T-cell (primary cell): ENCODE measurements at places on chromosomes 5 and 9. TPM values are rescaled to one million over a fixed set of nuclear protein-coding genes. Genes with fewer than 3 reads are reported as not detected.

PCDHAC2 gene
- 0.03 TPM for total RNA-seq

G3BP1 gene
- total RNA-seq = 113 TPM

GFI1B gene
- 0.41 TPM for total RNA-seq

C9orf78 gene
- 90.2 TPM for total RNA-seq

HEMGN gene
- total RNA-seq = 1.3 TPM

TMEM215 gene
- total RNA-seq = not detected

HOMER1 gene
- 2.1 TPM for total RNA-seq

GGTA1 gene
- not detected for total RNA-seq

DNA sequence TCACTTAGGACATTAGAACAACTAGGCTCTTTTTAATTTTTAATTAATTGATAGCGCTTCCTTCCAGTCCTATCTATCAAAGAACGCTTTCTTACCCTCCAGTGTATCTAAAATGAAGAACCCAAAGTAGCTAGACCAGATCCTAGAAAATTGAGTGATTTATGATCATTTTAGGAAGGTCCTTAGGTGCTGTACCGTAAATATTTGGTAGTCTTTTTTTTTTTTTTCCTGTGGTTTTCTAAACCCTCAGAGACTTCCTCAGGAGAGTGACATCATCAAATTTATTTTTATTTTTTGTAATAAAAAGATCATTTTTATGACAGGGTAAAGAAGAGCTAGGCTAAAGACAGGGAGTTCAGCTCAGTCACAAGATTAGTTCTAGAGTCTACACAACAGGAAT is 197.4 kb downstream of the WDR70 start:
- DNase-seq = no peak

DNA sequence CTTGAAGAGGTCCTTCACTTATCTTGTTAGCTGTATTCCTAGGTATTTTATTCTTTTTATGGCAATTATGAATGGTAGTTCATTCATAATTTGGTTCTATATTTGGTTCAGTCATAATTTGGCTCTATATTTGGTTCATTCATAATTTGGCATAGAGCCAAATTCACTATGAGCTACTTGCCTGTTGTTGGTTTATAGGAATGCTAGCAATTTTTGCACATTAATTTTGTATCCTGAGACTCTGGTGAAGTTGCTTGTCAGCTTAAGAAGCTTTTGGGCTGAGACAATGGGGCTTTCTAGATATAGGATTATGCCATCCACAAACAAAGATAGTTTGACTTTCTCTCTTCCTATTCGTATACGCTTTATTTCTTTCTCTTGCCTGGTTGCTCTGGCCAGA is 142.2 kb downstream of the PLCXD3 start:
- no peak for DNase-seq

DNA sequence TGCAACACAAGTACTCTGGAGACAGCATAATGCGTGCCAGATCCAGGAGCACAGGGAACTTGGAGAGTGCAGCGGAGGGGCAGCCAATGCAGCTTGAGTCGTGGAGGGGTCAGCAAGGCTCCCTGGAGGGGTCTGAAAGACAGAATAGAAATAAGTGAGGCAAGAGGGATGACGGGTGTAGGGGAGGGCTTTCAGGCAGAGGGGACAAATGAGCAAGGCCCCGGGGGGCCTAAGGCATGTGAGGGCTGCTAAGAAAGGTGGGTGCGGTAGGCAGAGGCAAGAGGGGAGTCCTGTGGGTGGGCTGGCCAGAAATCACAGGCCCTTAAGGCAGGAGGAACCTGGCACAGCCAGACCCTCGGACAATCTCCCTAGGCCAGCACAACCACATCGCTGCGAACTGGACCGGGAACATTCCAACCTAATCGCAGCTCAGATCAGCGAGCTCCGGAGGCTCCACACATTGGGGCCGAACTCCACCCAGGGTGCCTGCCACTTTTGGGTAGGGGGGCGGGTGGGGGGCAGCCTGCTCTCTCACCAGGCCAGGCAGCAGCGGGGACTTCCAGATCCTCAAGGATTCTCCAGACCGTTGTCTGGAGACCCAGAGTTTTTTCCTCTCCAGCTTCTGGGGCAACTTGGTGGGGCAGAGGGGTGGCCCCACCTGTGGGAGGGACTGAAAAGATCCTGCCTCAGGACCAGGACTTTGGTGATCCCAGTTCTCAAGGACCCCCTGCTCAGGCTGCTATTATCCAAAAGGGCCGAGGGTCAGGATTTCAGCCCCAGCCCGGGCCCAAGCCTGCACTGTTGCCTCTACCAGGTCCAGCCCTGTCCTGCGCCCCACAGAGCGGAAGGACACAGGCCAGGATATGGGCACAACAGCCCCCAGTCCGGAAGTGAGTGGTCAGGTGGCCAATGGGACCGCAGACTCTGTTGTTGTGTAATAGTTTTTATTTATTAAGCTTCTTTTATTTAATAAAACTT is 22.7 kb upstream of the CYSTM1 start:
- DNase-seq = no peak

DNA sequence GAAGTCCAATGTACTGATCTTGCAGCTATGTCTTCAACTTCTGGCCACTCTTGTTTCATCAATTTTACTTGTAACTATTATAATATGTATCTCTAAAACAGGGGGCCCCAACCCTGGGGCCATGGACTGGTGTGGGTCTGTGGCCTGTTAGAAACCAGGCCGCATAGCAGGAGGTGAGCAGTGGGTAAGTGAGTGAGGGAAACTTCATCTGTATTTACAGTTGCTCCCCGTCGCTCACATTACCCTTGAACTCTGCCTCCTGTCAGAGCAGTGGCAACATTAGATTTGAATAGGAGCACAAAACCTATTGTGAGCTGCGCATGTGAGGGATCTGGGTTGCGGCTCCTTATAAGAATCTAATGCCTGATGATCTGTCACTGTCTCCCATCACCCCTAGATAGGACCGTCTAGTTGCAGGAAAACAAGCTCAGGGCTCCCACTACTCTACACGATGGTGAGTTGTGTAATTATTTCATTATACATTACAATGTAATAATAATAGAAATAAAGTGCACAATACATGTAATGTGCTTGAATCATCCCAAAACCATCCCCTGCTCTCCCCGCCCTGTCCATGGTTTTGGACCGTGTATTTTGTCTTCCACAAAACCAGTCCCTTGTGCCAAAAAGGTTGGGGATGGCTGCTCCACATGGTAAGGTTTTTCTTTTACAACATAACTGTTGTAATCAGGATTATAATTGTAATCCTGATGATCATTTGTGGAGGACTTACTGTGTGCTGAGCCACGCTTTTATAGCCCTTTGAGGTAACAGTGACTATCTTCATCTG is 26.9 kb upstream of the SH3PXD2B start:
- no peak for DNase-seq

DNA sequence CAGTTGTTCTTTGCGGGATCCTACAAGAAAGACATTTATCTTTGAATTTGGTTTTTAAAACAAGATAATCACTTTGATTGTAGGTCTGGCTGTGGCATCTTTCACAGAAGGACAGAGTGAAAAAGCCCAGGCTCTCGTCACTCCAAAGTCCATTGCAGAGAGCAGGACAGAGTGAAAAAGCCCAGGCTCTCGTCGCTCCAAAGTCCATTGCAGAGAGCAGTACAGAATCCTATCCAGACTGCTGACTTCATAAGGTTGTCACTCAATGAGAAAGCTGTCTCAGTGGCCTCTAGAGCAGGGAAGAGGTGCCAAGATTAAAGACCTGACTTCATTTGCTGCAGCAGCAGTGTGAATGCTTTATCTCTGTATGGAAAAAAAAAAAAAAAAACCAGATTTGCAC is 16.3 kb upstream of the GPX8 start:
- no peak for DNase-seq

DNA sequence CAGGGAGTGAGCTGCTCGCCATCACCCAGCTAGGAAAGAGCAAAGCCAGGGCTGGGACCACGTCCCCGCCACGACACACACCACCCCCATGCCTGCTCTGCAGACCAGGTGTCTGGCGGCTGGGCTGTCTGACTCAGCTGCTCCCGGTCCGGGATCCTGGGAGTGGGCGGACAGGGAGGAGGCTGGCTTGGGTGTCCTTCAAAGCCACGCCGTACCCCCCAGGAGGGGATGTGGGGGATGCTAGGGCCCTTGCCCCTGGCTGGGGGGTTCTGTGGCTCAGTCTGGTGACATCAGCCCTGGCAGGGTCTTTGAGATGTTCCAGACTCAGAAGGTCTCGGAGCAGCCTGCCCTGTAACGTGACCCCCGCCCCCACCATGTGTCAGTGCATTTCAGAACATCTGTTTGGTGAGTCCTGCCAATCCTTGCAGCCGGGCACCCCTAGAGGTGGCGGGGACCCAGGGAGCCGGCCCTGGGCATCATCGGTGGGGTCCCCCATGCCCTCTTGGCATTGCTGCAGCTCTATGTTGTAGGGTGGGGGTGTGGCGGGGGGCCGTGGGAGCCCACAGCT is 62.3 kb downstream of the HMCN2 start:
- DNase-seq = no peak

DNA sequence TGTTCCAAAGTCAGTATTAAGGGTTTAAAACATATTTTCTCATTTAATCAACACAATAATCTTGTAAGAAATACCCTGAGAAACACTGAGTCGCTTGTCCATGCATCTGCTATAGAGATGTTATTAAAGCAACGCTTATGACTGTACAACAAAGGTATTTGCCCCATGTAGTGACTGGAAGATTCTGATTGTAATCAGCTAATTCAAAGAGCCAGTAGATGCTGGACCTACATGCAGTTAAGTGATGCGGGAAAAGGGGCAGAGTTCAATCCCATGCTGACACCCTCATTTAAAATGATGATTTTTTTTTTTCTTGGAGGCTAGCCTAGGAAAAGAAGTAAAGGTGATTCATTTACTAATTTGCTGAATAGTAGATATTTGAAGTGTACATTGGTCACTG is 149.3 kb upstream of the MTAP start:
- no peak for DNase-seq

GRCh38 chr5:16095612-16096011 is 84.0 kb downstream of the MARCHF11 start:
- DNase-seq = no peak

GRCh38 chr9:95104980-95105379 is 212.5 kb downstream of the FANCC start:
- no peak for DNase-seq

- no peak for DNase-seq
Measured at GRCh38 chr9:69265891-69266290, 59.1 kb upstream of the ENTREP1 start.

DNA sequence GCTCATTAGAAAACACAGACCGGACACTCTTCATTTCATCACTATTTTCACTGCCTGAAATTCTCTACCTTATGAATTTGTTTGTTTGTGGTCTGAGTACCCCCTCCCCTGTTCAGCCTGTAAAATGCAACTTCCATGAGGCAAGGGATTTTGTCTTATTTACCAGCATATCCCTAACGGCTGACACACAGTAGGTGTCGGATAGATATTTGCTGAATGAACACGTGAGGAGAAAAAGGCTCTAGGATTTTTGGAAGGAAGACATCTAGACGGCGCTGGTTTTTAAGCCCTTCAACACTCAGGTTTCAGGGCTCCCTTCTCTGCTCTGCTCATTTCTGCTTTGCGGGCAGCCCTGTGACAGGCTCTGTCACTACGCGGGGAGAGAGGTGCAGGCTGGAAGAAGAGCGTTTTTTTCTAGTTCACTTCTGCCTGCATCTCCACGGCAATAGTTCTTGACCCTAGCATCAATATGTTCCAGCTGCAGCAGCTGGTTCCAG is 41.0 kb downstream of the KCNMB1 start:
- no peak for DNase-seq

GRCh38 chr5:66122379-66123034 is 21.6 kb upstream of the SREK1 start:
- no peak for DNase-seq

DNA sequence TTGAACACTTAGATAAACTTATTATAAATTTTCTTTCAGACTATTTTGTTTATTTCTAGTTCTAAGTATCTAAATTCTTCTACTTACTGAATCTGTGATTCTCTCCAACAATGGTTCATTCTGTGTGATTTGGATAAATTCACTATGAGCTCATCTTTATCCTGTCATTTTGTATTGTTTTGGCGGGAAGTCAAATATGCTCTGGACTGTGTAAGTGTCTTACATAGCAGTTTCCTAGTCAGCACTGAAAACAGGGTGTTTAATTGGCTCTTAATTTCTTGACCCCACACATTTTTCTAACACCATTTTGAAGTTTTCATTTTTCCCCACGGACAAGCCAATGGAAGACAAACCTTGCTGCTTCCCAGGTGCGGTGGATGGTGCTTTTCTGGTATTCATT is 207.0 kb upstream of the ACO1 start:
- DNase-seq = no peak

DNA sequence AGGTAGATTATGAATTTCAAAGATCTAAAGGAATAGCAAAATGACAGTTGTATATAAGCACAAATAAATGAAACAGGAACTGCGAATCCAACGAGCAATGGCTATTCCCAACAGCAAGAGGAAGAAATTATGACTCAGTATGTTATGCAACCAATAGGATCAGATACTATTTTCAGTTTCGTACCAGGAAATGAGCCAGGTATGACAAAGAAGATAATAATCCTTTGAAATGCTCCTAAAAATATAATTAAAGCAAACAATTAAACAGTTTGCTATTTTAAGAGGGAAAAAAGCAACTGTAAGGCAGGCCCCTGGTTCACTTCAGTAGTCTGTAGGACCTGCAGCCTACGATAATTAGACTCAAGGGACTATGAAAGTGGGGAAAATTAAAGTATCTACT is 58.9 kb downstream of the AUH start:
- no peak for DNase-seq

DNA sequence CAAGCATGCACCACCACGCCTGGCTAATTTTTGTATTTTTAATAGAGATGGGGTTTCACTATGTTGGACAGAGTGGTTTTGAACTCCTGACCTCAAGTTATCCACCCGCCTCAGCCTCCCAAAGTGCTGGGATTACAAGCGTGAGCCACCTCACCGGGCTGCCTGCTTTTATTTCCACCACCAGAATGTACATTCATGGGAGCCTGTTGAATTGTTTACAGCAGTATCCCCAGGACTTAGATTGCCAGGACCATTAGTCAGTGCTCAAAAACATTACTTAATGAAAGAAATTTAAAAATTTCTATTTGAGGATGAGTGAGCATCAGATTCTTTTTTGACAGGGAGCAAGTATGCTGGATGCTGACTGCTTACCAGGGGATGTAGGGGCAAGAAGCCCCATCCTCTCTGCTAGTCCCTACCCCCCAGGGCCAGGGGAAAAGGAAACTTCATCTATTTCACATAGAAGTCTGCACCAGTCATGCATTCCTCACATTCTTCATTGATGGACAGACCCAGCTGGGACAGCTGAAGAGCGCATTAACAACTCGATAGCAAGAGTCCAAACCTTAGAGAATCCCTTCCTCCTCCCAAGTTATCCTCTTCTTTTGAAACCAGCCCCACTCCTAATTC is 10.3 kb upstream of the RGMB start:
- DNase-seq = no peak
